ENCODE measurements at places on chromosomes 7 and 10. TPM values are rescaled to one million over a fixed set of nuclear protein-coding genes. Genes with fewer than 3 reads are reported as not detected.
A peak's percentile ranks its signal among the peaks of the same experiment; 100 is the strongest.

- no peaks in the 10 kb centered on the region for H3K4me1 ChIP-seq
- H3K4me3 ChIP-seq: no peak overlapping the region
- no peak for DNase-seq
Measured at GRCh38 chr10:131785121-131785460, 115.7 kb upstream of the PPP2R2D start.

- H3K27me3 ChIP-seq: no peaks in the 10 kb centered on the region
- DNase-seq: no peak
- H3K4me1 ChIP-seq: no peaks in the 10 kb centered on the region
Measured at GRCh38 chr7:66669088-66669487, 40.4 kb downstream of the KCTD7 start.

Gene SPDYE8
- total RNA-seq: 0.11 TPM

DNA sequence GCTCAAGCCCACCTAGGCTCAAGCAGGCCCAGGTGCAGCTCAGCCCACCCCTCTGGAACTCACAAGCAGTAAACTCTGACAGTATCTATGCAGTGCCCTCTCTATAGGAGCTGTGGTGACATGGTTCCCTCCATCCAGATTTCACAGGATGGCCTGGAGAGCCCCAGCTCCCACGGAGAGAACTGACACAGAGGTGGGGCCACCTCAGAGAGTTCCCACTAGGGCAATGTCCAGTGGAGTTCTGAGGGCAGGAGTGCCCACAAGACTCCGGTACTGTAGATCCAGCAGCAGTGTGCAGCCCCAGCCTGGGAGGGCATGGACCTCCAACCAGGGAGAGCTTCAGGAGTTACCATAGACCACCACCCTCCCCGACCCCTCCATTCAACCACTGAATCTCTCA lies 37.3 kb upstream of the CNPY1 start:
- H3K4me1 ChIP-seq: peaks cover 2% of the 10 kb centered on the region
- no peak for DNase-seq
- no peak overlapping the region for H3K4me3 ChIP-seq
- H3K27ac ChIP-seq: no peak overlapping the region
- no peaks in the 10 kb centered on the region for H3K27me3 ChIP-seq
- H3K36me3 ChIP-seq: no peaks in the 10 kb centered on the region

DNA sequence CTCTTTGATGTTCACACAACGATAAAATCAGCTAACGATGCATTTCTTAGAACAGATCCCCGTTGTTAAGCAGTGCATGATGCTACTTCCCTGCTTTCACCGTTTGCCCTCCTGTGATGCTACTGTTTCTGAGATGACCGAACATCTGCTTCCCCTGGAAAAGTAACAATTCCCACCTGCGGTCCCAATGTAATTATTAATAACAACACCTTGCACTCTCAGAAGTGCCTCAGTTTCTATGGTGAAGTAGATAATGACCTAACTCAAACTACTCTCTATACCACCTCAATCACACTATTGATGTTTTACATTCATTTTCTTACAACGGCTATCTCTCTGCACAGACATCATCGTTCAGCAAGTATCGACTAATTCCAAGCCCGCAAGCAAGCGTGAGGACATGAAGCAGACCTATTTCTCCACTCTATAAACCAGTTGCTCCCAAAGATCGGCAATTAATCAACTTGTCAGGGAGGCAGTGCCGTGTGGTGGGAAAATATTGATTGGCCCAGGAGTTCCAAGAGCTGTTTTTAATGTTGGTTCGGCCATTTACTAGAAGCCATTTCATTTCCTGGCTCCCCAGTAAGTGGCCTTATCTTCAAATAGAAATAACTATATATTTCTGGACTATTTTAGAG lies 42.7 kb downstream of the FAM107B start:
- no peak overlapping the region for H3K27ac ChIP-seq
- no peak overlapping the region for H3K4me3 ChIP-seq
- no peaks in the 10 kb centered on the region for H3K36me3 ChIP-seq
- no peaks in the 10 kb centered on the region for H3K27me3 ChIP-seq
- DNase-seq: no peak

Gene NPC1L1
- total RNA-seq: 0.48 TPM

DNA sequence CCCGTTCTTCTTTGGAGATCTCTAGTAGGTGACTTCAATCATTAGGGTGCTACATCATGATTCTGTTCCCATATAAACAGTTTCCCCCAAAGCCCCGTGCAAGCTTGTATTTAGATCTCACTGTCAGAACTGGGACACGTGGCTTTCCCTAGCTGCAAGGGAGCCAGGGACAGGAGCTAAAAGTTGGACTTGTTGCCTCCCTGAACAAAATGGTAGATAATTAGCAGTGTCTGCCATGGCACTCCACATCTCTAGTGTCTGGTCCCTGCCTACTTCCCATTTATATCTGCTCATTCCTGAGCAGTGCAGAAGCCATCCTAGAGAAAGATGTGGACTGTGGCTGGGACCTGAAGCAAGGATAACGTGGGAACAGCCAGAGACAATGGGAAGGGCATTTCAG lies 76.6 kb upstream of the FGFR2 start:
- H3K36me3 ChIP-seq: no peaks in the 10 kb centered on the region
- no peak overlapping the region for H3K4me3 ChIP-seq
- no peaks in the 10 kb centered on the region for H3K4me1 ChIP-seq
- no peak for DNase-seq
- no peaks in the 10 kb centered on the region for H3K27me3 ChIP-seq

Gene OR13A1
- 0.15 TPM for total RNA-seq

Gene SAMD9L
- total RNA-seq: 21.4 TPM

GRCh38 chr10:124271676-124272075 lies 147.0 kb downstream of the OAT start:
- no peak for DNase-seq
- no peak overlapping the region for H3K27ac ChIP-seq
- H3K36me3 ChIP-seq: no peaks in the 10 kb centered on the region
- peaks cover 8% of the 10 kb centered on the region for H3K4me1 ChIP-seq
- H3K4me3 ChIP-seq: no peak overlapping the region

DNA sequence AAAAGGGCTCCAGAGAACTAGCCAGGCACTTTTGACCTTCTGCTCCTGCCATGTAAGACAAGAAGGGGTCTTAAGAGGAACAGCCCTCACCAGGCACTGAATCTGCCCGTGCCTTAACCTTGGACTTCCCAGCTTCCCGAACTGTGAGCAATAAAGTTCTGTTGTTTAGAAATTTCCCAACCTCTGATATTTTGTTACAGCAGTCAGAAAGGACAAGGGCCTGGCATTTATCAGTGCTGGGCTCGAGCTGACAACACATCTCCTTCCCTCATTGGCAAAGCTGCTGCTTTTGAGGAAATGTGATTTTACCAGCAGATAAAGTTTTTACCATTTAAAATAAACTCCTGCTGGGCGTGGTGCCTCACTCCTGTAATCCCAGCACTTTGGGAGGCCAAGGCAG lies 103.5 kb downstream of the GPR26 start:
- H3K4me1 ChIP-seq: no peaks in the 10 kb centered on the region
- H3K27ac ChIP-seq: no peak overlapping the region
- no peaks in the 10 kb centered on the region for H3K27me3 ChIP-seq

Gene DOCK1
- 47.7 TPM for total RNA-seq

GRCh38 chr10:99537086-99537988 lies 4.6 kb downstream of the NKX2-3 start:
- H3K4me3 ChIP-seq: peak overlapping the region; percentile 26
- H3K27me3 ChIP-seq: peaks cover 83% of the 10 kb centered on the region
- peak; percentile 24 for DNase-seq
- H3K27ac ChIP-seq: no peak overlapping the region

DNA sequence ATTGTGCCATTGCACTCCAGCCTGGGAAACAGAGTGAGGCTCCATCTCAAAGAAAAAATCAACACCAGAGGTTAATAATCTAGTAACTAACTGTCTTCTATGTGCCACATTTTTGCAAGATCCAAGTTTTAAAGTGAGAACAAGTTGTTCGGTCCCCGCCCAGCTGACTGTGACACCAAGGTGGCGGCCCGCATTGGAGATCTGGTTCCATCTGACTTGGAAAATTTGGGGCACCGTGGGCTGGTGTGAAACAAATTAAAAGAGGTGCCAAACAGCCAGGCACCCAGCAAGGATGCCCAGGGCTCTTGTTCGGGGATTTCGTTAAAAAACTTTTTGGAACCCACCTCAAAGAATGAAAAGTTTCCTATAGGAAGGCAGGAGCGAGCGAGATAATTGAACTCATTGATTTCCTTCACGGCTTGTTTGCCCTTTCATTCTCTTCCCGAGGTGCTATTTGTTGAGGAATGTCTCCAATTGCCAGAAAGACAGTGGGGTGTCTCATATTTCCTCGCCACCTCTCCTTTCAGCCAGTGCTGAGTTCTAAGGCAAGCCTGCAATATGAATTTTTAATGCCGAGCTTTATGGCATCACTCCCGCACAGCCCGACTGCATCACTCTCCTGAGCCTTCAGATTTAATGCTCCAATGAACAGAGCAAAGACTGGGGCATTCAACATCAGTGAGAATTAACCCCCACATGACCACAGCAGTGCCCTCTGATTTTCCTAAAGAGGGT lies 156.9 kb upstream of the SH2B2 start:
- DNase-seq: no peak
- no peaks in the 10 kb centered on the region for H3K4me1 ChIP-seq
- no peak overlapping the region for H3K27ac ChIP-seq

DNA sequence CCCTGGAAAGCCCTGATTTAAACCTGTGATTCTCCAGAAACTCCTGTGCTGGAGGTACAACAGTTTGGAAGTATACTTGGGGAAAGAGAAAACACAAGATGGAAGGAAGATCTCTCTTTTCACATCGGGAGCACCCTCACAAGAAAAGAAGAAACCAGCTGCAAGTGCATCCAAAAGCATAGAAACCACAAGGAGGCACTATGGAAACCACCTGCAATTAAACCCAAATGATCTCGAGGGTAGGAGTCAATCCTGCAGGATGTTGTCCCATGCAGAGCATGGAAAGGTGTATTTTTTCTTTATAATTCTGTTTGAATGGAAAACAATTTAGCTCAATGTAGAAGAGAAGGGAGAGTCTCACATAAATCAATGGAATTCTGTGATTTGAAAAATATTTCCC lies 210.5 kb downstream of the TWIST1 start:
- H3K4me1 ChIP-seq: no peaks in the 10 kb centered on the region
- no peaks in the 10 kb centered on the region for H3K27me3 ChIP-seq

DNA sequence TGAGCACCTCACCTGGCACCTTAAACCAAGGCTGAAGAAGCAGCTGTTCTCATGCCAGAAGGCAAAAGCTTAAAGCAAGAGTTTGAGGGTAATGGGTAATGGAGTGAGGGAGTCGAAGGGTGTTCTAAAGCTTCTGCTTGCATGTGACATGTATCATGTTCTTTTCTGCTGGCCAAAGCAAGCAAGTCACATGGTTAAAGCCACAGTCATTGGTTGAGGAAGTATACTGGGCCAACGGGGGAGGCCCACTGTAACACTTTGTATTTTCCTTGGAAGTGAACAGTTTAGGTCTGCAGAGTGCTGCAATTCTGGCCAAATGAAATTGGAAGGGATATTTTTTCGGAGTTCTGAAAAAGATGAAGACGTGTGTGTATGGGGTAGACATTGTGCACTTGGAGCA lies 75.7 kb downstream of the REEP3 start:
- H3K27me3 ChIP-seq: no peaks in the 10 kb centered on the region
- peaks cover 12% of the 10 kb centered on the region for H3K36me3 ChIP-seq
- H3K27ac ChIP-seq: no peak overlapping the region
- H3K4me3 ChIP-seq: no peak overlapping the region
- peaks cover 1% of the 10 kb centered on the region for H3K4me1 ChIP-seq
- DNase-seq: no peak

DNA sequence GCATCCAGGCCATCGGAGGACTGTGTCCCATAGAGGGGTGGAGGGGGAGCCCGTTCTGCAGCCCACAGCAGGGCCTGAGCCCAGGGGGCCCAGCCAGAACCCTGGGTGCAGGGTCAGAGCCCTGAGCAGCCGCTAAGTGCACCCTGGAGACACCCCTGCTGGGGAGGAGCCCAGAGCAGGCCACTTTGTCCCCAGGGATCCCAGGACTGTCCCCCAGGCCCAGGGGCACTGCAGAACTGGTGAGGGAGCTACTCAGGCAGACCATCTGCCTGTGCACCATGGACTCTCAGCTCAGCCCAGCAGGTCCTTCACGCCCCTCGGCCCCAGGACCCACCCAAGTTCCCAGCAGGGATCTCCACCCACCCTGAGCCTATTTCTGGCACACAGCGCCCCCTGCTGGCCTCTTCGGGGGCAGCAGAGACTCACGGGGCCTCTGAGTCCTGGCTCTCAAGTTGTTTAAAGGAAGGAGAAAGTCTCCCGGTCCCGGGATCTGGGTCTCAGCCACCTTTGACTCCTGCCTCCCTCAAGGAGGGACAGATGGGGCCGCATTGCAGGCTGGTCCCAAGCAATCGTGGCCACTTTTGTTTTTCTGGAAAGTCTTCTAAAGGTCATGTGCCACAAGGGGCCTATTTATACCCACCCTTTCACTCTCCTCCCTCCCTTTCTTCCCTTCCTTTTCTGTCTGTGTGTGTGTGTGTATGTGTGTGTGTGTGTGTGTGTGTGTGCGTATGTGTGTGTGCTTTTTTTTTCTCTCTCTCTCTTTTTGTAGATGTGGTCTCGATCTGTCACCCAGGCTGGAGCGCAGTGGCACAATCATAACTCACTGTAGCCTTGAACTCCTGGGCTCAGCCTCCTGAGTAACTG lies 90.3 kb downstream of the MYL10 start:
- no peaks in the 10 kb centered on the region for H3K27me3 ChIP-seq
- peak; percentile 78 for DNase-seq
- no peak overlapping the region for H3K27ac ChIP-seq

Gene WDR86
- total RNA-seq: 19.7 TPM

GRCh38 chr10:101301111-101301731 lies 52.7 kb upstream of the BTRC start:
- H3K27me3 ChIP-seq: peaks cover 8% of the 10 kb centered on the region
- no peak overlapping the region for H3K4me3 ChIP-seq
- no peaks in the 10 kb centered on the region for H3K36me3 ChIP-seq
- no peak overlapping the region for H3K27ac ChIP-seq
- H3K4me1 ChIP-seq: peaks cover 6% of the 10 kb centered on the region

Gene MGAM2
- 0.20 TPM for total RNA-seq

- no peak overlapping the region for H3K27ac ChIP-seq
- no peaks in the 10 kb centered on the region for H3K36me3 ChIP-seq
- no peaks in the 10 kb centered on the region for H3K27me3 ChIP-seq
- no peak for DNase-seq
Measured at GRCh38 chr10:38600146-38600545, 506.0 kb downstream of the ZNF37A start.

- H3K4me1 ChIP-seq: no peaks in the 10 kb centered on the region
- DNase-seq: no peak
- H3K27me3 ChIP-seq: no peaks in the 10 kb centered on the region
- H3K27ac ChIP-seq: no peak overlapping the region
- H3K36me3 ChIP-seq: no peaks in the 10 kb centered on the region
Measured at GRCh38 chr10:115558252-115558651, 465.1 kb downstream of the ATRNL1 start.

DNA sequence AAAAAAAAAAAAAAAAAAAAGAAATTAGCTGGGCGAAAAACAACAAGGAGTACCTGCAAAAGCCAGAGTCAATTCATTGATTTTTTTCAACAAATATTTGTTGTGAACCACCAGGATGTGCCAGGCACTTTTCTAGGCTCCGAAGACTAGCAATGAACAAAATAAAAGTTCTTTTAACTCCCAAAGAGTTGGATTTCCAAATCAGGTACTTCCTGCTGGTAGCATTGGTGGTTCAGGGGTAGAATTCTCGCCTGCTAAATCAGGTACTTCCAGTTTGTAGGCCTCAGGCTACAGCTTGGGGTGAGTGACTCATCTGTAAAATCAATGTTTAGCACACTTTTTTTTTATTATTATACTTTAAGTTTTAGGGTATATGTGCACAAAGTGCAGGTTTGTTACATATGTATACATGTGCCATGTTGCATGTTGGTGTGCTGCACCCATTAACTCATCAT lies 10.9 kb downstream of the PPA1 start:
- peaks cover 4% of the 10 kb centered on the region for H3K4me1 ChIP-seq
- no peak overlapping the region for H3K4me3 ChIP-seq
- H3K27me3 ChIP-seq: no peaks in the 10 kb centered on the region
- peaks cover 6% of the 10 kb centered on the region for H3K36me3 ChIP-seq
- DNase-seq: no peak
